ENCODE measurements at places on chromosomes 7 and 10. TPM values are rescaled to one million over a fixed set of nuclear protein-coding genes. Genes with fewer than 3 reads are reported as not detected.

Gene TMEM273
- not detected for total RNA-seq

Gene CXCL12
- 8.1 TPM for total RNA-seq

Gene PNLIPRP1
- not detected for total RNA-seq

Gene MOGAT3
- not detected for total RNA-seq

Gene MYL10
- total RNA-seq = not detected

Gene ZP3
- total RNA-seq = not detected

Data from myocyte (in vitro differentiated cells).